Ecto neural progenitor cell (in vitro differentiated cells): ENCODE measurements at places on chromosomes 16 and 17.

DNA sequence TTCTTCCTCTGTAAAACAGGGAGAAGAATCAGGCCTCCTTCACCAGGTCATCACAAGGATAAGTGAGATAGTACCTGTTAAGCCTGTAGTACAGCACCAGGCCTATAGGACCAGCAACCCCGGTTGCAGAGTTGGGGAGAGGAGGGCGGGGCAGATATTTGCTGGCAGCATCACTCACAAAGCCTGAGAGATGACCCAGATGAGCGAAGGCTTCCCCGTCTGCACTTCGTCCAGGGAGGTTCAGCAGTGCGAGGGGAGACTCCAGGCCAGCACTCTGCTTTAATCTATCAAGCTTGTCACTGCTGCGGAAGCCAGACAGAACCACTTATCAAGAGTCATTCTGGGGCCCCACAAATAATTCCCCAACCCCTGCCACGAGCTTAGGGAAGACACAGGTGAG lies 15.8 kb upstream of the RBBP6 start:
- DNase-seq, result no peak

DNA sequence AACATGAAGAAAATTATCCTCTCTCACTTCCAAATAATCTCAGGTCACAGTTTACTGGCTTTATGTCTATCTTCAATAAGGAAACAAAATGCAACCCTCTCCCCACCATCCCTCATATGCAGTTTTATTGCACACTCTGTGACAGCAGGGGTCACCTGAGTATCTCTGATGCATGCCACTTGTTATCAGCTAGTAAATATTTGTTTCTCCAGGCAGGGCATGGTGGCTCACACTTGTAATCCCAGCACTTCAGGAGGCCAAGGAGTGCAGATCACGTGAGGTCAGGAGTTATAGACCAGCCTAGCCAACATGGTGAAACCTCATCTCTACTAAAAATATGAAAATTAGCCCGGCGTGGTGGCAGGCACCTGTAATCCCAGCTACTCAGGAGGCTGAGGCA lies 61.1 kb downstream of the ADAMTS18 start:
- DNase-seq, result no peak

DNA sequence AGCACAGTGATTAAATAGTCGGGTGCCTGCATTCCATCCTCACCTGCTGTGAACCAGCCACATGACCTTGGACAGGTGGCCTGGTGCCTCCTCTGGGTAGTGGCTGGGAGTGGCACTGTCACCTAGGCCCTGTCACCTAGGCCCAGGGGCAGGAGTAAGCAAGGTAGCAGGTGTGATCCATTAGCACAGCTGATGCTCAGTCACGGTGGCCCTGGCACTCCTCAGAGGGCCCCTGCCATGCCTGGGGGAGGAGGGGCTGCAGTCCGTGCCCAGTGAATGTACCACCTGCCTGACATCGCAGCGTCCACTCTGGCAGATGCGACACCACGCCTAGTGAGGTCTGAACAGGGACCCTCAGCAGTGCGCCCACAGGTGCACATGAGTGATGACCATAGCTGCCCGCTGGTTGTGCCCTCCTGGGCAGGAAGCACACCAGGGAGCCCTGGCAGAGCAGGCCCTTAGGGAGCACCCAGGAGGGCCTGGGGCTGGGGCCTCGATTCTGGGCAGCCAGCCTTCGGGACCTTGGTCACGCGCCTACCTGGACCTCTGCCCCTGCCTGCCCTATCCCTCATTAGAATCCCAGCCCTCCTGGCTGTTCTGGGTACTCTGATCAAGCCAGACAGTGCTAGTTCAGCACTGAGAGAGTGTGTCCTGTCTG lies 33.1 kb upstream of the CRISPLD2 start:
- DNase-seq, result no peak

GRCh38 chr16:73878611-73879010 lies 418.0 kb upstream of the PSMD7 start:
- no peak for DNase-seq

DNA sequence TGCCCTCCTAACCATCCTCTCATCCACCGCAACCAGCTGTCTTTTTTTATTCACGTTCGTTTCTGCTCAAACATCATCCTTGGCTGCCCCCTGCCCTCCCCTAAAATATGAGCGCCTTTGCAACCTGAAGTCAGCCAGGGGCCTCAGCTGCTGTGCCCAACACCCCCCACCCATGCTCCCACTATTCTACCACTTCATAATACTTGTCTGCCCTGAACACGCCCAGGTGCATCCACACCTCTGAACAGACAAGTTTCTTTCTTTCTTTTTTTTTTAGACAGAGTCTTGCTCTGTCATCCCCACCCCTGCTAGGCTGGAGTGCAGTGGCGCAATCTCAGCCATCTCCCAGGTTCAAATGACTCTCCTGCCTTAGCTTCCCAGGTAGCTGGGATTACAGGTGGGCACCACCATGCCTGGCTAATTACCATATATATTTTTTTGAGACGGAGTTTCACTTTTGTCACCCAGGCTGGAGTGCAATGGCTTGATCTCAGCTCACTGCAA lies 26.9 kb downstream of the CEP295NL start:
- DNase-seq, result no peak

GRCh38 chr17:56679115-56679776 lies 85.7 kb downstream of the NOG start:
- no peak for DNase-seq

DNA sequence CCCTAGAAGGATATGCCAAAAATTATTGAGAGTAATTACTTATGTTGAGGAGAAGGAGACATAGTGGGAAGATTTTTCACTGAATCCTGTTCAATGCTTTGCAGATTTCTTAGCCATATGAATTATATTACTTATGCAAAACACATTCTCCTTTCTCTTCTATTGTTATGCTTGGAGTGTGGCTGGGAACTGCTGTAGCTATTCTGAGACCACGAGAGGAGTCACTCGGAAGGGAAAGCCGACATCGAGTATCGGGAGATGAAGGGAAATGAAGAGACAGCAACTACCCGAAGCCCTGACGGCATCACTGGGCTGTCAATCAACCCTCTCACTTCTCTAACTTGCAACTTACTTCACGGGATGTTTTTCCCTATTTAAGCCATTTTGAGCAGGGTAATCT lies 39.6 kb downstream of the STX8 start:
- no peak for DNase-seq

GRCh38 chr16:72312828-72313227 lies 140.9 kb upstream of the PMFBP1 start:
- DNase-seq, result no peak

- no peak for DNase-seq
Measured at GRCh38 chr16:4681471-4682083, 11.8 kb upstream of the NUDT16L1 start.

- no peak for DNase-seq
Measured at GRCh38 chr16:23786964-23787561, 32.2 kb downstream of the CHP2 start.
